Suprapubic skin (tissue), 4 donors: ENCODE measurements at places on chromosomes 4 and X. TPM values are rescaled to one million over a fixed set of nuclear protein-coding genes. Genes with fewer than 3 reads are reported as not detected.

DNA sequence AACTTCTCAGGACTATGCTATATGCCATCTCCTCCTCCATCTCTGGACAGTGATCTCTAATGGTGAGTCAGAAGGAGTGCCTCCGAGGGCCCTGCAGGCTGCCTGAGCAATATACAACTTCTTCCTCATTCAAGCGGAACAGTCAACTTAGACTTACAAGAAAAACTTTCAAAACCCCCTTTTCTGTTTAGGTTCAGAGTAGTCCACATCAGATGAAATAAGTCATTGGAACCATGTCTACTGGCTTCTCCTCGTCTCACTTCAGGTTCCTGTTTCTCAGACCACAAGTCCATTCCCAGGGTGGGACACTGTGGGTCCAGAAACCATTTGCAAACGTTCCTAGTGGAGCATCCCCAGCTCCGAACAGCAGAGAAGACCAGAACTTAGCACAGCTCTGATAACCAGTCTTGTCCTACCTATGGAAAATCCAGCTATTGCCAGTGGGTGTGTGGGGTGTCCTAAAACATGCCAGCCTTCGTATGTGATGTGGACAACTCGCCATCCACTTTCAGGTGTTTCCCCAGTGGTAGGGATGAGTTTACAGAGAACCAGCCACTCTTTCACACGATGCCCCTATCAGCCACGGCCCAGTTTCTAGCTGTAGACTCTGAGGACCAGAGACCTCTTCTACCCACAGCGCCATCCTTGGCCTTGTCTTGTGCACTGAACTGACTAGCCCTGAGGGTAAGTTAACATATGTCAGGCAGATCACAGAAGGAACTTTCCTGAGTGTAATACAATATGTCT lies 32.7 kb upstream of the NKRF start:
- no peak for DNase-seq

DNA sequence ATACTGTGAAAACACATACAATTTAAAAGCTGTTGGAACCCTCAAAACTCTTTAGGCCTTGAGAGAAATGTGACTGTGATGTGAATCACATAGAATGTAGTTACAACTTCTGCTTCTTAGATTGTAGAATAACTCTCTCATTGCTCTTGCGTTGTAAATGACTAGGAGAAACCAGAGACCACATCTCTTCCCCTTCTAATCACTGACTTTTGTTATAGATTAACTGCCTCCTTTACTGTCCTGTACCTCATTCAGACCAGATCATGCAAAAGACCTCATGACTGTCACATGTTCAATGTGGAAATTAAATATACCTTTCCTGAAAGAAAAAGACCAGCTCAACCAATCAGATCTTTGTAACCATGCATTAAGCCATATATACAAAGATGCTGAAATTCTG lies 43.2 kb upstream of the NEIL3 start:
- no peak for DNase-seq

DNA sequence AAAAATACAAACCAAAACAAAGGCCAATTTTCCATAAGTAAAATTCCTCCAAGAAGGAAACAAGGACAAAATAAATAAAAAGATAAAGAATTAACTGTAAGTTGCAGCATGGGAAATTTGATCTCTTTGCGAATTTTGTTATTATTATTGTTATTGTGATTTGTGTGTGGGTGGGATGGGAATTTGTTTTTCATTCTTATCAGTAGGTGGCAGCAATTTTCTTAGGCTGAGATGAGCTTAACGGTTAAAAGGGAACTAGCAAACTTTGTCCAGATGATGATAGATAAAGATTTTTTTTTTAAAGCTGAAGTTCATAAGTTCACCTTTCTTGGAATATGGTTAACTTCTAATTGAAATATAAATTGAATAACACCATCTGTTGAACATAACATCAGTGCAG lies 83.2 kb upstream of the IL1RAPL2 start:
- DNase-seq: no peak

- DNase-seq: no peak
These were observed 49.6 kb downstream of the SLC2A9 start for GRCh38 chr4:9971711-9972110.

GRCh38 chr4:109032671-109033070 lies 269.8 kb downstream of the COL25A1 start:
- no peak for DNase-seq

DNA sequence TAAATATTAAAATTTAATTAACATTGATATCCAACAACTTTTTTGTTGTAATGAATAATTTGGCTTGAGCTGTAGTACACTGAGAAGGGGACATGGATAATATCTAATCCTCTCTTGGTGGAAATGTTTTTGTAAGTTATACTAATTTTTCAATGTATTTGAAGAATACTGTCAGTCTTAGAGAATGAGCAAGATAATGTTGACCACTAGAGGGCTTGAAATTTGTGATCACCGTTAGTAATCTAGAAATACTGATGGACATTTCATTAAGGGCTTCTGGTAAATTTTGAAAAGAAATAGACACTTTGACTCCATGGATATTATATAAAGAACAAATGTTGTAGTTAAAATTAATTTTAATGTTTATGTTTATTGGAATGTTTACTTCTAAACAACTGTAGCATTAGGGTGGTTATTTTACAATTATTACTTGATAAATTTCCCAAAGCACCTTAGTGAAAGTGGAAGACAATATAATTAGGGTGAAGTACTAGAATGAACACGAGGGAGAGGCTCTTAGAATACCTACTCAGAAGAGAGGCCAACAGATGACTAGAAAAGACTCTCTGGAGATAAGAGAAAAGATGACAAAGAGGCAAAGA lies 20.0 kb upstream of the CAMK2D start:
- no peak for DNase-seq

DNA sequence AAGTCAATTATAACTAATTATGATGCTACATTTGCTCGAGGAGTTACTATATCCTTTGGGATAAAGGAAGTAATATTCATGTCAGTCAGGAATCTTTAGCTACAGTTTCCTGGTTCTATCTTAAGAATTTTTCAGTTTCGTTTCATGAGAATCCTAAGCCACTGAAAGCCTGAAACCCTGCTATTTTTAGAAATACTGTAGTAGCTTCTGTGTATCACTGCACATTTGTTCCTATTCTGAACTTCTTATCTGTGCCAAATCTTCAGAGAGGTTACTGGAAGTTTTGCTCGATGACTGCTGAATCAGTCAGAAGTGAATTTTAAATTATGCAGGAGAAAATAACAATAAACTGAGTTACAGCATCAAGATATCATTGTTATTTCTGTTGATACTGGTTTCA lies 249.2 kb downstream of the TENM3 start:
- no peak for DNase-seq

DNA sequence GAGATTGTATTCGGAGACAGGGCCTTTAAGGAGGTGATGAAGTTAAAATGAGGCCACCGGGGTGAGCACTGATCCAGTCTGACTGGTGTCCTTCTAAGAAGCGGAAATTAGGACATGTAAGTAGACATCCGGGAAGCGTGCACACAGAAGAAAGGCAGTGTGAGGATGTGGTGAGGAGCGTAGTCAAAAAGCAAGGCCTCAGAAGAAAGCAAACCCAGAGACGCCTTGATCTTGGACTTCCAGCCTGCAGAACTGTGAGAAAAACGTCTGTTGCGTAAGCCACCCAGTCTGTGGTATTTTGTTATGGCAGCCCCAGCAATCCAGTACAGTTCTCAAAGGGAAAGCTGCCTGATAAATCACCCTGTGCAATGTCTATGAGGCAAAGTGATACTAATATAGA lies 153.5 kb downstream of the KCNIP4 start:
- DNase-seq: no peak

- DNase-seq: no peak
These were observed 45.6 kb downstream of the PPP2R2C start for GRCh38 chr4:6426571-6427438.

DNA sequence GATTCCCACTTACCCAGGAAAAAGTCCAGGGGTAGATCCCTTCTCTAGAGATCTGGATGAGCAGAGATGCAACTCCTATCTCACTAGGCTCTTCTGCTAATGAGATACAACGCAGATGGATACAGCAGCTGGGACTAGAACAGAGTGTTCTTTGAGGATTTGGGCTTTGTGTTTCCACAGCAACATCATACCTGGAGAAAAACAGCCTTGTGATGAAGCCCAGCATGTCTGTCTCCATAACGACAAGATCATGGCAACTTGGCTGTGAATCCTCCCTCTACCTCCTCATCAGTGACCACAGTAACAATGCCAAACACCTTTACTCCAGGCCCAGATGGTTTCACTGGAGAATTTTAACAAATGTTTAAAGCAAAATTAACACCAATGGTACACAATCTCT lies 80.1 kb downstream of the RCHY1 start:
- DNase-seq: no peak

DNA sequence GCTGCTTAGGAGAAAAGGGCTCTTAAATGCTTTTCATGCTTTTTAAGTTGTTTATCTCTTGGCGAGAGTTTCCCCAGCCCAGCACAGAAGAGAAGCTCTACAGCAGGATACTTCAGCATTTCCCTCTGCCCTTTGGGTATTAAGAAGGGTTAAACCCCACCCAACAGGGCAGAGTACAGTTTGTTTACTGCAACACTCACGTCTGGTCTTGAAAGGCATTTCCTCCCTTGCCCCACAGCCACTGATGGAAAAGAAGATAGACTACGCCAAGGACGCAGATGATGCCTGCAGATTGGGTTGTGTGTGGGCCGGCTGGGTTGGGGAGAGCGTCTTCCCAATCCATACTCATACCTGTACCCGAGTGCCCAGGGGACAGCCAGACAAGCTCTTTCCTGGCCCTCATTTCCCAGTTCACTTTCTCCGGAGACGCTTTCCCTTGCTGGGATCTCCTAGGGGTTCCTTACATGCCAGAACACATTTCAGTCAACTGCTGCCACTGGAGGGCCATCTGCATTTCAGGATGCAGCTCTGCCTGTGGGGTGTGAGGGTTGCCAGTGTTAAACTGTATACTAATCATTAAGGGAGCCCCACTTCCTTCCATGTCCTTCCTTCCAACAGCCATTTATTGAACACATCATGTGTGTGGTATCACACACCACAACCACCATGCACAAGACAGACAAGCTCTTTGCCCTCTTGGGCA lies 96.5 kb upstream of the DHX15 start:
- no peak for DNase-seq

DNA sequence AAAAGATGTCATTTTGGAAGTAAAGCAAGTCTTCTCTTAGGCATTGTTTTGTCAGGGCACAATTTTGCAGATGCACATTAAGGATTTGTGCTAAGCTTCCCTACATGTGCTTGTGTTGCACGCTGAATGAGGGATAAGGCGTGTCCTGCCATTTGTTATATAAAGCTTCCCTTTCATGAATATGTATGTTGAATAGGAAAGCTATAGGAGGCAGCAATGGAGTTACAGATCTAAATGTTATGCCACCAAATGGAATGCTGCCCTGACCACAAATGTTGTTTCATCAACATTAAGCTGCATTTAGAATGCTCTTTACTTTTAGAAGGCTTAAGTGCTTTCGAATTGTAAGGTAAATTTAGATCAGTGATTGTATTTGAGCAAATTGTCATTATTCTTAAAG lies 20.9 kb downstream of the SGMS2 start:
- DNase-seq: no peak

DNA sequence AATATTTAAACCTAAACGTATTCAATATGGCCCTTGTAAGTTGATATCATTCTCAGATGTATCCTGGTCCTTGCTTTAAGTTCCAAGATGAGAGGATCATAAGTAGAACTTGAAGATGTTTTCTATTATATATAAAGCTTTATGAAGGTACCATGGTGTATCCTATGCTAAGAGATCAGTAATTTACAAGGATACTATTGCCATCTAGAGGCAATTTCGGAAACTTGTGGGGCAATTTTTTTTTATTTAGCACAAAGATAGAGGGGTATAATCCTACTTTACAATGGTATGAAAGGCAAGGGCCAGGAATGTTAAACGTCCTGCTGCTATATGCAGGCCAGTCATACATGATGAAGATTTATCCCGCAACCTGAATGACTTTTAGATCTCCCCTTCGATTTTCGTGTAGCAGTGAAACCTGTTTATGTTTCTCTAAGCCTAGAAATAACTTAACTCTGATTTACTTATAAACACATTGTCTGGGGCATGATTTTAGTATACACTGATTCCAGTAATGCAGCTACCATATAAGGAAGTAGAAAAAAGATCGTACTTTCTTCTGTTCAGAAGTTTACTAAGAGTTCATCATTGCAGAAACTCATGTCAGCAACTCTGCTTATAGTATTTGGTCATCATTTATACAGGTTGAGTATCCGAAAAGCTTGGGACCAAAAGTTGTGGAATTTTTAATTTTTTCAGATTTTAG lies 2.6 kb downstream of the SLC25A31 start:
- DNase-seq: no peak

DNA sequence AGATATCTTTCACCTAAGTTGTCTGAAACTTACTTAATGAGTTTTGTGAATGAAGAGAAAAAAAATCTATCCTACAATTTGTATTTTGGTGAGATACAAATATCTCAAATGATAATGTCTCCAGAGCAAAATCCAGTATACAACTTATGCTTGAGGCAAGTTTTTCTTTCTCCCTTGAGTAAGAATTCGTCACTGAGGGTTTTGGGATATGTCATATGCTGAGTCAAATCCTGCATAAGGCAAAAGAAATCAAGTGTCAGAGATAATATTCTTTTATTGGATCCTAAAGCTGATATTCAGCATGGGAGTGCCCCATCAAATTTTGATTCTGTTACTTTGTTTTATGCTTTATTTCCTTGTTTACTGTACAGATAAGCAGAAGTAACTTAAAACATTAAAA lies 1308.6 kb downstream of the ARAP2 start:
- DNase-seq: no peak

DNA sequence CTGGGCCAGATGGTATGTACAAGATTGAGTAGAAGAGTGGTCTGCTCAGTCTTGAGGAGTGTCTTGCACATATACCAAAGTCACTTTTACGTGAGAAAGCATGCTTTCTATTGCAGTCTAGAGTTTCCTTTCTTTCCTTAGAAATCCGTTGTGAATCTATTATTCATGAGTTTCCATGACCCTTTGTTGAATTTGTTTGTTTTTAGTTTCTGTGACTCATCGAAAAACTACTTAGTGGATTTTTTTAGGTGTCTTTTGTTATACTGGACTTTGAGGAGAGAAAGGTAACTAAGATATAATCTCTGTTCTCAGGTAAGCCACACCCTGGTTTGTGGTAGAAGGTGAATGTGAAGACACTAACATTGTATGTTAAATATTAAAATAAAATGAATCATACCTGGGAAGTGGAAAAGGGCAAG lies 23.0 kb downstream of the GALNT7 start:
- no peak for DNase-seq

The MMRN1 gene
- 9.6 TPM for total RNA-seq

The RAB40AL gene
- total RNA-seq: not detected

The CT45A2 gene
- total RNA-seq: not detected

The C1GALT1C1 gene
- total RNA-seq: 9.1 TPM
